ENCODE measurements at places on chromosomes 2 and 18.

- no peak for DNase-seq
These were observed 83.4 kb downstream of the PXDN start for GRCh38 chr2:1660656-1661640.

- no peak for DNase-seq
These were observed 1135.3 kb upstream of the ZEB2 start for GRCh38 chr2:145655165-145655765.

DNA sequence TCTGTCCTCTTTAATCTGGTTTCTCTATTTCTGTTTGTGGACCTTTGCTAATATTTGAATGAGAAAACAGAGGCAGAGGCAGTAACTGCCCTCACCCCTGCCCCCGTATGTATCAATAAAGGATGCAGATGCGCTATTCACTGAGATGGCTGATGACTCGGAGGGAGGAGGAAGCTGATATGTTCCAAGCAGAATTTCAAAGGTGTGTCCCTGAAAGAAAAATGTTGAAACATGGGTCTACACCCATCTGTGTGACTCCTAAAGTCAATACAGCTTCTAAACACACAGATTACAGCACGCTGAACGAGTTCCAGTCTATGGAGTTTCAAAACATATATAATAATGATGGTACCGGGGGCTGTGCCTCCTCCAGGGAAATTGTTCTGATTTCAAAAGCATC lies 38.8 kb downstream of the EPHA4 start:
- no peak for DNase-seq

DNA sequence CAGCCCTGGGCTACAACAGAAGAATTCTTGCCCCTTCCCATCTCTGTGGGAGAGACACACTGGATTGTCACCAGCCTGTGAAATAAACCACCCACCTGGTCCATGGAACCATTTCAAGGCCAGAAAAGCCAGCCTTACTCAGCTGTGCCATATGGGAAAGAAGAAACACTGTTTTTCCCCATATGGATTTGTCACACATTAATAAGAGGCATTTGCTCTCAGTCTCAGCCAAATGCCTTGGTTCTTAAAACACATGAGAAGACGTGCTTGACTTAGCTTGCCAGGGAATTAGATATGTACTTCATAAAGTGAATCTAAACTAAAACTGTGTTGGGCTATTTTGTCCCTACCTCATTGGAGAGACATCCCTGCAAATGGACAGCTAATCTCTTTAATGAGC lies 308.6 kb upstream of the TNP1 start:
- no peak for DNase-seq

GRCh38 chr18:9095297-9096006 lies 7.0 kb upstream of the NDUFV2 start:
- peak; percentile 54 for DNase-seq

- DNase-seq: no peak
These were observed 79.1 kb upstream of the GRB14 start for GRCh38 chr2:164700390-164700789.

DNA sequence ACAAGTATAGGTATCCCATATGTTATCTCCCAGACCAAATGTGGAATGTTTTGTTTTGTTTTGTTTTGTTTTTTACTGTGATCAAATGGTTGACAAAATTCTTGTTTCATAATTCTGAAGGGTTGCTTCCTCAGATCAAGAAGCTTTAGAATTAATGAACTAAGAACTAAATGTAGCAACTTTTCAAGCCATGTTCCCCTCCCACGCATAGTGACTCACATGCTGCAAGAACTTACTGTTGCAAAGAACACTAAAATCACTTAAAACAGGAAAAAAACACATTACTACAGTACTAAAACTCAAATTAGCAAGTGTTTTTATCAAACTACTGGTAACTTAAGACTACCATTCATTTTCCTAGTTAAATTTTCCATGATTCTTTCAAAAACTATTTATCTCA lies 30.6 kb downstream of the HNRNPLL start:
- DNase-seq: no peak

Data from CD4-positive, alpha-beta T cell treated with Interferon alpha-2 for 1 hour (primary cell).